Stimulated activated CD4-positive, alpha-beta T cell treated with anti-CD3 and anti-CD28 coated beads, TNF-alpha, amount 100 ng/mL, for 24 hours (primary cell): ENCODE measurements at places on chromosomes 5 and 9.

DNA sequence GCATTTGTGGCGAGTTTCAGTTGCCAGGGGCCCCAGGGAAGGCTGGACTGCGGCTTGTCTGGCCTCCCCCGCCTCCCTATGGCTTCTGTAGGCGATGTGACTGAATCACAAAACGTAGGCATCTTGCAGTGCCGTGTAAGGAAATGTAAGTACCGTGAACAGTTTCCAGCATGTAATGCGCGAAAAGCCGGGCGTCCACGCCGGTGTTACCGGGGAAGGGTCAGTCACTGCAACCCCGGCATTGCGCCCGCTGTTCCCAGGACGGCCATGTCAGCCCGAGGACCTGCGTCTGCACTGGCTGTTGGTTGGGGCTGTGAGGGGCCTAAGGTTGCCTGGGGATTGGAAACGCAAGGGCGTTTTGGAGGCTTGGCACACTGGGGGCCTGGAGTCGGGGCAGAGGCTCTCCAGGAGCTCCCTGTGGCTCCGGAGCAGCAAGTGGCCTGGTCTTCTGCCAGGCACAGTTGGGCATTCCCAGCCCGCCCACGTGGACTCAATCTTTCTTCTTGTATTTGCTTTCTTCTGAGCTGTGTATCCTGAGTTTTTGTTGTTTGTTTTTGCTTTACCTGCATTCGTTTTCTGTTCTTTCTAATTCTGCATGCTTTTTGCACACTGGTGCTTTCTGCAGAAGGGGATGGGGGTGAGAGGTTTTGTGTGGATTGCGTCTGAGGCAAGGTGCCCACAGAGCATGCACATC lies 36.9 kb upstream of the PLEKHG4B start:
- no peak for DNase-seq

GRCh38 chr5:65760504-65761275 lies 38.7 kb downstream of the NLN start:
- DNase-seq: peak; percentile 5

DNA sequence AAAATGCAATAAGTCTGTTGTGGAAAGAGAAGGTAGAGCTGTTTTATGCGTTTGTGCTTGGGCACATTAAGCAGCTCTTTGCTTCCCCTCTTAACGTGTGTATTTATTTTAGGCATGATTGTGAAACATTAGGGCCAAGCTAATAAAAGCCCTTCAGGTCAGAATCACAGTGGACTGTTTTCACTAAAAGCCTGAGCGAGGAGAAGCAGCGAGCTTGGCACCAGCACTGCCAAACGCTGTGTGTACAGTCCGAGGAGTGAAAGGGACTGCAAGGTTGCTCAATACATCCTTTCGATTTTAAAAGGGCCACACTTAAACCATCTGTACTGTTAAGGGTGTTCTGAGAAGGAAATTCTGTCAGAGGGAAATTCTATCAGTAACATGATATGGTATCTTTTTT lies 107.2 kb upstream of the CKMT2 start:
- DNase-seq: no peak

GRCh38 chr5:160297776-160298175 lies 14.6 kb downstream of the CCNJL start:
- DNase-seq: no peak

- DNase-seq: no peak
These were observed 53.5 kb upstream of the IL7R start for GRCh38 chr5:35803191-35803651.

- DNase-seq: no peak
These were observed 108.5 kb downstream of the NFIB start for GRCh38 chr9:14205463-14205862.

- DNase-seq: no peak
These were observed 5.6 kb downstream of the FAXDC2 start for GRCh38 chr5:154844809-154845208.

GRCh38 chr9:69044240-69045219 lies 9.0 kb downstream of the FXN start:
- no peak for DNase-seq

DNA sequence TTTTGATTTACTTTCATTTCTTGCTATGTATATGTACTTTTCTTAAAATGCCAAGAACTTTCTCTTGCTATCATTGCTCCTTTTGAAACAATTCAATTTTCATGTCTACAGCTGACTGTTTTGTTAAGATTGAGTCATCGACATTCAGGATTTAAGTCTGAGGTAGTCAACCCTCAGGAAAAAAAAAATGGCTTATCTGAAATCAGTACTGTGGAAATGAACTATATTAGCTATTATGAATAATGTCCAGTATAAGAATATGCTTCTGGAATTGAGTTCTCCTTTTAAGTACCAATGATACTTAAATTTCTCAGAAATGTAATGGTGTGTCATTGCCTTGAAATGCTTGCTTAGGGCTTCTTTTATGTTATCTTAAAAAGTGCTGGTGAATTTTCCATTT lies 37.9 kb downstream of the TNFAIP8 start:
- DNase-seq: no peak

DNA sequence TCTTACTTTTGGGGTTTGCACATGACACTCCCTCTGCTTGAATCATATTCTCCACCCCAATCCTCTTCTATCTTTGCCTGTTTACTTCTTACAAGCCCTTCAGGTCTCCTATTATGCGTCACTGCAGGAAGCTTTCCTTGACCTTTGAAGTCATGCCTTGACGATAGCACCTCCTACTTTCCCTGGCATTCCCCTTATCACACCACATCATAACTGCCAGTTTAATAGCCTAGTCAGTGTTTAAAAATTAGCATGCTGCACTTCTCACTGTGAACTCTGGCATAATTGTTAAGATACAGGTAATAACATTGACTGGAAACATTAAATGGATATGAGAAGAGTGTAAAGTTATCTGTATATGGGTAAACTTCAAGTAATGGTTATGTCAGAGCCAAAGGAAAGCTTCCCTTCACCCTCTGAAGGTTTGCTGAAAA lies 37.1 kb upstream of the CEP120 start:
- no peak for DNase-seq

DNA sequence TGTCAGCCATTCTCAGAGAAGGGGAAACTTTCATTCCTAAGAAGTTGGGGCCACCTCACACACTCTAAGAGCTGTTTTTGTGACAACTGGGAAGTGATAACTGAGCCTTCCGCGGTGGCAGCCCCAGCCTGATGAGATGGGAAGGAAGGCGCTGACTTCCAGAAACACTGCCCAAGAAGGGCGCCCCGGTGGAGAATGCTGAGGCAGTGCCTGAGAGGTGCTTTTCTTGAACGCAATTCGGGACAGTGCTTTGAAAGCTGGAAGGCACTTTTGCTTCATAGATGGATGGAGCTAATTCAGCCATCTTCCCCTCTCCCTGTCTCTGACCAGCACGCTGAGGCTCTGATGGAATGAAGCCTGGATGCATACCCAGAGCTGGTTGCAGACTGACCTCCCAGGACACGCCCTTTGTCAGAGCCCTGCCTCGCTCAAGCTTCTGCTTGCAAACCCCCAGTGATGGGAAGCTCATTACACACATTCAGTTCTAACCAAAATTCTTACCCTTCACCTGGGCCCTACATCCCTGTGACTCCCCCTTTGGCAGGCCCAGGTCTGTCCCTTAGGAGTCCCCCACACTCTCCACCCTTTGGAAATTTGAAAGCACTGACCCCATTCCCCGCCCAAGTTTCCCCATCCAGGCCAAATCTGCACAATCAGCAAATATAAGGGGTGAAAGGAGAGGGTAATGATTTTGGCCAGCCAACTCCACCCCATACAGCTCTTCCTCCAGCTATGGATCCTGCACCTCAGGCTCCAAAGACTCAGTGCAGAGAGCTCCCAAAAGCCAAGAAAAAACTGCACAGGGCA lies 66.6 kb upstream of the SLC25A51 start:
- no peak for DNase-seq

DNA sequence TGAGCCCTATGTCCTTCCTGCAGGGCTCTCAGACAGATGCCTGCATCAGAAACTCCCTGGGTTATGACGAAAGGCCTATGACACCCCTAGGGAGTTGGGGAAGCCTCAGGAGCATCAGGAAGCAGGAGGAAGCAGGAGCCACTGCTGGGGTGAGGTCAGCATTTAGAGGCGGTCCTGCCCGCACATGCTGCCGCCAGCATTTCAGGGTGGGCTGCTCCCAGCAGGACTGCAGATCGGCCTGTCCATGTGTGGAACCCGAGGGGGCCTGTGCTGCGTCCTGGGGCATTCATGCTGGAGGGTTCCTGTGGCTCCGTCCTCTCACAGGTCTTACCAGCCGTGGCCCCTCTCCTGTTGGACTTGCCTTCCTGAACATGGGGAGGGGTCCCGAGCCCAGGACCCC lies 6.9 kb downstream of the NKD2 start:
- DNase-seq: no peak

DNA sequence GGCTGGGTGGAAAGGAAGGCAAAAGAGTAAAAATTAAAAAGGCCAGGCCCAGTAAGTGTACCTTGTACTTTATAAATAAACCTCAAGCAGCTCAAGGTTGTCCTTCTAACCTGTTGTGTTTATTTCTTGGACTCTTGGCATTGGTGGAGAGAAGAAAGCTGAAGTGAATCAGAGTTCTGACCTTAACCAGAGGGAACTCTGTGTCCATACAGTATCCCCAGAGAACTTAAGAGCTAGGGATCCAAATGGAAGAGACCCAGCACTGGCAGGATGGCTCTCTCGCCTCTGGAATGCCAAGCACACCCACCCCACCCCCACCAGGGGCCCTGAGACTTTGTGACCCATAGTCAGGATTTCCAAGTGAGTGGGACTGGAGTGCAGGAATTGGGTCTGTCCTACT lies 14.2 kb downstream of the NUDT2 start:
- DNase-seq: no peak

- no peak for DNase-seq
These were observed 42.0 kb downstream of the EXOSC2 start for GRCh38 chr9:130735566-130735965.

GRCh38 chr9:68683433-68683832 lies 21.6 kb upstream of the PIP5K1B start:
- no peak for DNase-seq

DNA sequence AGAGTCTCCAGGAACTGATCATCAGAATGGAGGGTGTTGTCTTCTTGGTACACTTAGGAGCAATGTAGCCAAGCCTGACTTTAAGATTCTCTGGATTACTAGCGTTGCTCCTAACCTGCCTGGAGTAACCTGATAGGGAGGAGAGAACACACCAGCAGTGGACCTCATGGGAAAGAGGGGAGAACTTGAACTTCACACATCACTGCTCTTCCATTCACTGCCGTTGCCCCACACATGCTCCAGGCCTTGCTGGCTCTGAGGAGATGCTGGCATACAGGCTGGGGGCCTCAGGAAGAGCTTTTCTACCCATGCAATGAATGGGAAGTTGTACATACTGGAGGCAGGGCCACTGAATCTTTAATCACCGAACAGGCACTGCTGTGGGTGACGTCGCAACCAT lies 60.3 kb upstream of the ADAMTS16 start:
- DNase-seq: no peak

- no peak for DNase-seq
These were observed 285.2 kb downstream of the EBF1 start for GRCh38 chr5:158814521-158814920.

DNA sequence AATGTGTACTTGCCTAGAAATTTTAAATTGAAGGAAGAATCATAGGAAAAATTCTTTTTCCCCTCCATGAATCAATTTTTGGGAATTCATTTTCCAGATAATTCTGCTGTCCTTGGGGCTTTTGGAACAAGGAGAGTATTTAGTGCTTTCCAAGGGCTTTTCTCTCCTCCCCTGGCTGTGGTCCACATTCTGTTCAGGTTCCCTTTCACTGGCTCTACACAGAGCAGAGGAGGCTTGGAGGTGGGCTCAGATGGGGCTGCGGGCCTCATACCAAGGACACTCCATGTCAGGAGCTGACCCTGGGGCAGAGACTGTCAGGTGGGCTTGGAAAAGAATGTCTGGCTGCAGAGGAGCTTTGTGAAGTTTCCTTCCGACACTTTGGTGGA lies 128.1 kb downstream of the GADD45G start:
- no peak for DNase-seq

- DNase-seq: no peak
These were observed 6.0 kb upstream of the PITX1 start for GRCh38 chr5:135040034-135040332.

DNA sequence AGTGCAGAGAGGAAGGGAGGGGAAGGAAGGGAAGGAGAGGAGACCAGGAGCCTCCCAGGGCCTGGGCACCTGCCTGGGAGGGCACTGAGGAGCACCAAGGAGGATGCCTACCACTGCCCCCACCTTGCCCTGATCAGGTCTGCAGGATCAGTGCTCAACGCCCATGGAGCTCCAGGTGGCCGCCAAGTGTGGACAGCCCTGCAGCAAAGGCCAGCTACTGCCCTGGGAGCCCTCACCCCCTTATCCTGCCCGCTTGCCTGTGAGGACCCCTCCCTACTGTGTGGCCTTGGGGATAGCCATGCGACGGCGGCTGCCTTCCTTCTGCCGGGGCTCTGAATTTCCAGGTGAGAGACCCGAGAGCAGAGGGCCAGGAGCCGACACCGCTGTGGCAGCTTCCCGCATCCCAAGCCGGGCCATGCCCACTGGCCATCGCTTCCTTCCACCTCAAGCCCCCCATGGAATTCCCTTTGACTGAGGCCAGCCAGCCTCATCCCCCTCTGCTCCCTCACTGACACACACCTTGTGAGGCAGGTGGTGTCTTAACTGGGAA lies 12.4 kb downstream of the ADAMTS2 start:
- no peak for DNase-seq

DNA sequence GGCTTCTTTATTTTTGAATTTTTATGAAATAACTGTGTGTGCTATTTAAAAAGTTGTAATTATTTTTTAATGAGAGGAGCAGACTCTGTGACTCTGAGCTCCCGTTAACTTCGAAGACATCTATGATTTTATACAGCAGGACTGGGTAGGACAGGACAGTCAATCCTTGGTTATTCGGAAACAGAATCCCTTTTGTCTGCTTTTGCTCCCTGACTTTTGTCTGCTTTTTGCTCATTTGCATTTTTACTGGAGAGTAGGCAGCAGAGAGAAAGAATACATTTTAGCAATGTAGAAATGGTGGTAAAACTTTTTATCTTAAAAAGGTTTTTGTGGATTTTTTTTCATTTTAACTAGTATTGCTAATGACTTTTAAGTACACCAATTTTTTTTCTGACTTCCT lies 303.6 kb downstream of the ARHGAP26 start:
- no peak for DNase-seq

DNA sequence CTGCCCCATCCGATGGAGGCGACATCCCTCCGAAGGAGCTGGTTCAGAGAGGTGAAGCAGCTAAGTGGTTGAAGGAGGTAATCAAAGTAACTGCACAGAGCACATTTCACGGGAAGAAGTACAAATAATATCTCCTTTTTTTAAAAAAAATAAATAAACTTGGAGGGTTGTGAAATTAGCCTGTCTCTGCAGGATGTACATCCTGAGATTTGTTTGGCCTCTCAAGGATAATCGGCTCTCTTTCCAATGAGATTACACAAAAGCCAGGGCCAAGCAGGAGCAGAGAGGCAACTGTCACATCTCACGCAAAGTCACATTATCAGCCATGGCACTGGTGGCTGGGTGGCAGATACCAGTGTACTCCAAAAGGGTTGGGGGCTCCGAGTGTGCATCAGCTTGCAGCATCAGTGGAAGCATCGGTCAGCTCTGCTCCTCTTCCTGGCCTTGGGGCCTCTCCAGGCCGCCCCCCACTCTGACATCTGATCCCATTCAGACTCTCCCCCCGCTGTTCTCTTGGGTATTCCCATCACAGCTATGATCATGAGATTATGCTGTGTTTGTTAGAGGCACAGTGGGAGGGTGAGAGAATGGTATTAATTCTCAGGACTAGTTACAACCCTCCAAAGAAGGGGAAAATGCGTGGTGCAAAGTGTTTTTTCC lies 109.9 kb downstream of the UGCG start:
- no peak for DNase-seq
